ENCODE measurements at places on chromosomes 11 and 22.

DNA sequence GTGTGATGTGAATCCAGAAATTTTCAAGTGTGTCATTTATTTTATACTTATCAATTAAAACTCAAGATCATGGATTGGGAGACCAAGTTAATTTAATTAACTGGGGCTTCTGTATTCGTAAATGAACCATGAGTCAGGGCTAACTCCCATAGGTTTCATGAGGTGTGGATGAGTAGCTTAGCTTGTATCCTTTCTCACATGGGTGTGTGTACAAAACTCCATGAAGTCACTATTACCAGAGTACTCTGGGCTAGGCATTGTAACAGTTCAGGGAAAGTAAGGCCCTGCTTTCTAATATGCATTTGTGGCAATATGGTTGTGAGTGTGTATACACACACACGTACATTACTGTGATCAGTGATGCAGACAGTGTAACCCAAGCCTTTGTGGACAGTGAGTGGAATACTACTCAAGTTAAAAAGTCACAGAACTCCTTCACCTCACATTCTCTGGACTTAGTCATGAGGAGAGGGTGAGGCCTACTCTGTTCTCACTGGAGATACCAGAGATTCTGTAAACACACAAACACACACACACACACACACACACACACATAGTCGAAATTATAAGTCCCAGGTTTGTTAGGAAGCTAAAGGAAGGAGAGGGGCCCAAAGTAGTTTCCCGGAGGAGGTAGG lies 3.5 kb downstream of the CNTF start:
- DNase-seq = no peak

GRCh38 chr11:28251257-28251656 lies 143.1 kb downstream of the METTL15 start:
- DNase-seq = no peak

GRCh38 chr11:44140372-44140771 lies 44.9 kb downstream of the EXT2 start:
- DNase-seq = no peak

DNA sequence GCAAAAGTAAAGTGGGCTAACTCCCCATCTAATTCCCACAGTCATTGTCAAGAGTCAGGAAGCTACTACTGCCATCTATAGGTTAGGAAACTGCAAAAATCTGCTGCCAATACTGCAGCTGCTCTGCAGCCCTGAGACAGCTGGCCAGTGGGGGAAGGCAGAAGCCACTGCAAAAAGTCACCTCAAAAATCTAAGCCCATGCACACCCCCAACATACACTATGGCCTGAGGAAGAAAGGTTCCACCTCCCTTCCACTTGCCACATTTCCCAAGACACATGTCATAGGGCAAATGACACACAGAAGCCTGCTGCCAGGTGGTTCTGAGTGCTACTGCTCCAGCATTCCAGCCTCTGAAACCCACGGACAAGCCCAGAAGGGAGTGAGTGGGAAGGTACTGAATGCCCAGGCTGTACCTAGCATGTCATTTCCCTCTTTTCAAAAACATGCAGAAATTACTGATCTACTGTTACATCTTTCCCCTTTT lies 36.9 kb downstream of the DGCR2 start:
- no peak for DNase-seq

- no peak for DNase-seq
These were observed 122.6 kb upstream of the SORL1-AS1 start for GRCh38 chr11:121575250-121575962.

DNA sequence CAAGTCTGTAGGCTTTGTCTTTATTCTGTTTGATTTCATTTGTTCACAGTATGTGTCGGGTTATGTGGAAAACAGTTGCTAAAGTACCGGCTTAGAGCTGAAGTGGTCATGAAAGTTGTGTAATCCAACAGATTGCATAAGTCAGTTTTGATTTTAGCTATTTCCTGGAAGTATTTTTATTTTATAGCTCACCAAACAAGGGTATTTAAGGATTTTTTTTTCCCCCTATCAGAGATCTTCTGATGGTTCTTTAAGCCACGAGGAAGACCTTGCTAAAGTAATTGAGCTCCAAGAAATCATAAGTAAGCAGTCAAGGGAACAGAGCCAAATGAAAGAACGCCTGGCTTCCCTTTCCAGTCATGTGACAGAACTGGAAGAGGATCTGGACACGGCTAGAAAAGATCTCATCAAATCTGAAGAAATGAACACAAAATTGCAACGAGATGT lies 55.9 kb downstream of the PPFIA1 start:
- no peak for DNase-seq

GRCh38 chr22:20588092-20588842 lies 80.9 kb downstream of the MED15 start:
- no peak for DNase-seq

- no peak for DNase-seq
These were observed 6.0 kb downstream of the SYCE3 start for GRCh38 chr22:50556703-50557102.

GRCh38 chr22:44893731-44894080 lies 116.1 kb downstream of the PHF21B start:
- DNase-seq = no peak

DNA sequence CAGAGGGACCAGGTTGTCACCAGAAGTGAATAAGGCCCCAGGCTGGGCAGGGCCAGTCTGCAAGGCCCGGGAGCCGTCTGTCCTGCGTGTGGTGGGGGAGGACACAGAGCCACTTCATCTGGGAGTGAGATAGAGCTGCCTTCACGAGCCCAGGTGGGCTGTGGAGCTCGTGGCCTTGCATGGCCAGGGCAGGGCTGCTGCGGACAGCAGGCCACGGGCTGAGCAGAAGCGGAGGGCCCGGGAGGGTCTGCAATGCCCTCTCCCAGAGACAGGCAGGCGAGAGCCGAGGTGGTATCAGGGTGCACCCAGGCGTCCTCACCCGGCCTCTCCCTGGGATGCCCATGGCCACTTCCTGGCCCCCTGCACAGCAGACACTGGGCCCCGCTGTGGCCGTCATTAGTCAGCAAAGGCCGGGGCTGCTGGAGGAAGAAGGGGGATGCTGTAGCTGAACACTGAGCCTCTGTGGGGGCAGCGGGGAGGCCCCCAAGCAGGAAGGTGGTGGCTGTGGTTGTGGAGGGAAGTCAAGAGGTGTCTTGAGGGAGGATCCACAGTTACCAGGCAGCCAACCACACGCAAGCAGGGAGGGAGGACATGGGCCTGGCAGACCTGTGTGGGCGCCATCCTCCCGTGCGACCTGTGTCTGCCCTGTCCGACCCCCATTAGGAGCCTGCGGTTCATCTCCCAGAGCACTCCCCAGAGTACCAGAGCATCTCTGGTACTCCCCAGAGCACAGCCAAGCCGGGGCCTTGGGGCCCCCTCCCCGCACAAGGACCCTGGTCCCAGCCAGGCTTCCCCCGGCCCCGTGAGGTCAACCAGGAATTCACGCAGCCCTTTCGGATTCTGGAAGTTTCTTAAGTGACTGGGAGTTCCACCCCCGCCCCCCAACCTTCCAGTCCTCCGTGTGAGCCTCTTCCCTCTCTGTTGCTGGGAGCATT lies 1109.5 kb downstream of the BRD1 start:
- no peak for DNase-seq

DNA sequence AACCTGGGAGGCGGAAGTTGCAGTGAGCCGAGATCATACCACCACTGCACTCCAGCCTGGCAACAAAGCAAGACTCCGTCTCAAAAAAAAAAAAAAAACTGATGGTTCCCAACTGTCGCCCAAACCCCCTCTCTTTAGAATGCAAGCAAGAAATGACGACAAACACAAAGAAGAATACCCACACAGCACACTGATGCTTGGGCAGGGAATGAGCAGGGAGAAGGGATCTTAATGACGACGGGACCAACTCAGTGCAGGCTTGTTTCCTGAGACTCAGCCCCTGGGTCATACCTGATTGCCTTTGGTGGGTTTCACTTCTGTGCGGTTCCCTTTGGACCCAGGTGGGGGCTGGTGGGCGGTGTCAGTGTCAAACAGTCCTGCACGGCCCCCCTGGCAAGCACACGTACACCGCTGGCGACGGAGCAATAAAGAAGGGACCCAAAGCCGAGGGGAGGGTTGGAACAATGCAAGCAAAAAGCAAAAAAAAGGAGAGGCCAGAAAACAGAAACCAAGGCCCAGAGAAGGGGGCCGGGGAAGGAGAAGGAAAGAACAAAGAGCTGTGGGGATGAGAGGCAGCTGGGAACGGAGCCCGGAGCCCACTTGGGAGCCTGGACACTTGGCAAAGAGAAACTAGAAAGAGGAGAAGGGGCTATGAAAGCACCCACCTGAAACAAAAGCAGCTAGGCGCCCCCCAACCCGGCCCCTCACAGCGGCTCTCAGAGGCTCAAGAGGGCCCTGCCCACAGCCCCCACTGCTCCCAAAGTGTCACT lies 99.6 kb downstream of the CELSR1 start:
- DNase-seq = no peak

GRCh38 chr11:130945896-130946295 lies 29.6 kb upstream of the SNX19 start:
- DNase-seq = no peak

DNA sequence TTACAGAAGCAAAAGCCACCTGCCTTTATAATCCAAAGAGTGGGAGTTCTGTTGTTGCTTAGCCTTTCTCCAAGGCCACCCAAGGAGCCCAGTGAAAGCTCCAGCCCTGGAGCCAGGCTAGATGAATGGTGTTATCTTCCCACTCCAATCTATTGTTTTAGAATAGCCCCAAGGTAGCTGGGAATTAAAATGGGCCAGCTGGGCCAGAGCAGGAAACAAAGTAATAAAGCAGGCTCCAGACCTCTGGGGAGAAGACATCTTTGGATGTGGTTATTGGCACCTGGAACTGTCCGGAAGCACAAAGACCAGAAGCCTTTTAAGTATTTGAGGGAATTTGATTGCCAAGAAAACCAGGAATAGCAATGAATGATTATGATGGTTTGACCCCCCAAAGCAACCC lies 8.8 kb downstream of the C11orf96 start:
- DNase-seq = no peak

- no peak for DNase-seq
These were observed 477.9 kb downstream of the MIAT start for GRCh38 chr22:27135031-27135981.

- DNase-seq = no peak
These were observed 11.2 kb downstream of the MPST start for GRCh38 chr22:37030560-37031281.

- no peak for DNase-seq
These were observed 5.0 kb downstream of the CABP7 start for GRCh38 chr22:29724843-29725242.

- no peak for DNase-seq
These were observed 66.6 kb upstream of the B3GAT1 start for GRCh38 chr11:134478611-134479010.

DNA sequence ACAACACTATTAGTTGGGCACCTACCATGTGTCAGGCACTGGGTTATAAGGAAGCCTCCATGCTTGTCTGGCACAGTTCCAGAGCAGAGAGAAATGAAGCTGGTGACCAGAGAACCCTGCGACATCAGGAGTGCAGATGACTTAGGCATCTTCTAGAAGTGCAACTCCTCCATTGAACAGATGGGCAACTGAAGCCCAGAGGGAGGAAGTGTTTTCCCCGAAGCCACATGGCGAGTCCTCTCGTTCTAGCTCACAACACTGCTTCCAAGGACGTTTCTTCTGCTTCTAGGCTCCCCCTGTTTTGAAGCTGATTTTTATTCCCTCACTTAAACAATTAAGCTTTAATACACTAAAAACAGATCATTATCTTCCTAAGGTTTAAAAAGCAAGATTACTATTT lies 109.8 kb upstream of the SYT13 start:
- no peak for DNase-seq

GRCh38 chr11:73743045-73743444 lies 17.8 kb downstream of the RAB6A start:
- DNase-seq = no peak

GRCh38 chr11:47143322-47143721 lies 33.4 kb downstream of the ARFGAP2 start:
- no peak for DNase-seq

DNA sequence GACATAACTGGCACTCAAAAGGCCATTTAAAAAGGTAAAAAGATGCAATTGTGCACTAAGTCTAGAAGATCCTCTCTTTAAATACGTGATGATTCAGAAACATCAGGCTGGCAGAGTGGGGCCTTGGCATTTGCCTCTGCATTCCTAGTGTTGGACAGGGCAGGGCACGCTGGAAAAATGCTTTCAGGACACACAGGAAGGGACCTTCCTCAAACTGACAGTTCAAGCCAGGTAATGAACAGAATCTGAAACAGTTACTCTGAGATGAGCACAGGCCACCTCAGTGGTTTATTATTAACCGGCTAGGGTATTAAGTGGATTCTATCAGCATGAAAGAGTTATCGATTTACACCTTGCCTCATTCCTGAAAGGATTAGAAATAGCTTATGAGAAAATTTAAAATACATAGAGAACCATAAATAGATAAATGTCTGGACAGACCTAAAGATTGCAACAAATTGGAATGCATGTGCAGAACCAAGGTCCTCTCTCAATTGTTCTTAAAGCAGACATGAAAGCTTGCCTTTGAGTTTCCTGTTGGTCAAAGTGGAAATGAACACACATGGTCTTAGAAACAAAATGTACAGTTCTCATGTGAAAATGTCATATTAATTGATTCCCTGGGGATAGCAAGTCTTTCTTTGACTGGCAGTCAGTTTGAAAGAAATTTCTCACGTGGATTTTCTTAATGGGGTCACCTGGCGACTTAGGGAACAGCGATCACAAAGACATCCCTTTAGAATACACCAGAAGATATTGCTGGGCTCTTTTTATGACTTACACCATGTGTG lies 21.5 kb upstream of the CSNK2A3 start:
- no peak for DNase-seq

GRCh38 chr11:71237853-71238252 lies 14.5 kb downstream of the SHANK2 start:
- DNase-seq = no peak

- DNase-seq = no peak
These were observed 566.2 kb downstream of the TBC1D22A start for GRCh38 chr22:47328550-47329243.

GRCh38 chr22:32996702-32997101 lies 61.5 kb downstream of the SYN3 start:
- DNase-seq = no peak

DNA sequence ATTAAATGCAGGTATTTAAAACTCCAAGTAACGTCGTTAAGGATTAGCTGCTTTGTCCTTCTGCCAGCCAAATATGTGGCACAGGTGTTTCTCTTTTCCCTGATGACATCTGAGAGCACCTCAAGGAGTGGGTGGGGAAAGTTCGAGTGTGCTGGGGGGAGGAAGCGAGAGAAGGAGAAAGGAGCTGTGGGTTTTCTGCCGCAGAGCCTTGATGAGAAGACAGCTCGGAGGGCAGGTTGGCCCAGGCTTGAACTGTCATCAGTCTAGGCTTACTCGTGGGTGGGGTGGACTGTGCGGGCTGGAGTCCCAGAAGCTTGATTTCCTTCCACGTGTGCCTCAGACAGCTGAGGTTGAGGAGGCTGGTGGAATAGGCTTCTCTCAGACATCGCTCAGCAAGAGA lies 15.2 kb upstream of the SORL1-AS1 start:
- DNase-seq = peak; percentile 63

DNA sequence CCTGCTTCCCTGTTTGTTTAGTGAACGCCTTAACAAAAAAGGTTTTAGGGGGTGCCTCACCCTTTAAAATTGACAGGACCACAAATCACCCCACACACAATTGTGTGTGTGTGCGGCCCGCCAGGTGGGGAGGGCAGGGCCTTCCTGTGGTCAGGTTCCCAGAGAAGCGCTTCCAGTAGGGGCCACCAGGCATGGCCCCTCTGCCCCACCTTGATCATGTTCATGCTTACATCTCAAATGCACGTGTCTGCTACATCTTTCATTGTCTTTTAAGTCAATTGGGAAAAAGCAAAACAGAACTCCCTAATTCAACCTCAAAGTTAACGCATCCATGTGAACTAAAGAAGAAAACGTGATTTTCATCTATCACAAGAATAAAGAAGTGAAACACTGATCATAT lies 1335.3 kb downstream of the TBC1D22A start:
- DNase-seq = no peak

- no peak for DNase-seq
These were observed 132.1 kb downstream of the BLID start for GRCh38 chr11:121983901-121984300.
